ENCODE measurements at places on chromosomes 3 and 15.
A peak's percentile ranks its signal among the peaks of the same experiment; 100 is the strongest.

- DNase-seq, result peak; percentile 55
These were observed 14.0 kb downstream of the VILL start for GRCh38 chr3:38004415-38005075.

- DNase-seq, result peak; percentile 55
These were observed 6.9 kb upstream of the FOXB1 start for GRCh38 chr15:59997070-59997701.

DNA sequence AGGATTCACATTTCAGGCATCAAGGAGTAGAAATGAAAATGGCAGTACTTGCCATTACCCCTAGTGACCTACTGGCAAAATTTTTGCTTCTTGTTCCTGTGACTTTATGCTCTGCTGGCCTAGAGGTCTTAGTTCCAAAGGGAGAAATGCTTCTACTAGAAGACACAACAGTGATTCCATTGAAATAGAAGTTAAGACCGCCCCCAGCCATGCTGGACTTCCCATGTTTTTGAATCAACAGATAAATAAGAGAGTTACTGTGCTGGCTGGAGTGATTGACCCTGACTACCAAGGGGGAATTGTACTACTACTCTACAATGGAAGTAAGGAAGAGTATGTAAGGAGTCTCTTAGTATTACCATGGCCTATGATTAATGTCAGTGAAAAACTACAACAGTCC lies 196.2 kb upstream of the AZI2 start:
- no peak for DNase-seq

DNA sequence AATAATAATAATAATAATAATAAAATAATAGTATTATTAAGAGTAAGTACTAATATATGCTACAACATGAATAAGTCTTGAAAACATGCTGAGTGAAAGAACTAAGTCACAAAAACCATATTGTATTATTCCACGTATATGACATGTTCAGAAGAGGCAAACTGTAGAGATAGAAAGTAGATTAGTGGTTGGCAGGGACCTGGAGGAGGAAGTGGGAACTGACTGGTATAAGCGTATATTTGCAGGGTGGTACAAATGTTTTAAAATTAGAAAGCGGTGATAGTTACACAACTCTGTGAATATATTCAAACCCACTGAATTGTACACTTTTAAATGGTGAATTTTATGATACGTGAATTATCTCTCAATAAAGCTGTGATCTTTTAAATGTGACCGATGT lies 32.8 kb downstream of the LRRK1 start:
- no peak for DNase-seq

DNA sequence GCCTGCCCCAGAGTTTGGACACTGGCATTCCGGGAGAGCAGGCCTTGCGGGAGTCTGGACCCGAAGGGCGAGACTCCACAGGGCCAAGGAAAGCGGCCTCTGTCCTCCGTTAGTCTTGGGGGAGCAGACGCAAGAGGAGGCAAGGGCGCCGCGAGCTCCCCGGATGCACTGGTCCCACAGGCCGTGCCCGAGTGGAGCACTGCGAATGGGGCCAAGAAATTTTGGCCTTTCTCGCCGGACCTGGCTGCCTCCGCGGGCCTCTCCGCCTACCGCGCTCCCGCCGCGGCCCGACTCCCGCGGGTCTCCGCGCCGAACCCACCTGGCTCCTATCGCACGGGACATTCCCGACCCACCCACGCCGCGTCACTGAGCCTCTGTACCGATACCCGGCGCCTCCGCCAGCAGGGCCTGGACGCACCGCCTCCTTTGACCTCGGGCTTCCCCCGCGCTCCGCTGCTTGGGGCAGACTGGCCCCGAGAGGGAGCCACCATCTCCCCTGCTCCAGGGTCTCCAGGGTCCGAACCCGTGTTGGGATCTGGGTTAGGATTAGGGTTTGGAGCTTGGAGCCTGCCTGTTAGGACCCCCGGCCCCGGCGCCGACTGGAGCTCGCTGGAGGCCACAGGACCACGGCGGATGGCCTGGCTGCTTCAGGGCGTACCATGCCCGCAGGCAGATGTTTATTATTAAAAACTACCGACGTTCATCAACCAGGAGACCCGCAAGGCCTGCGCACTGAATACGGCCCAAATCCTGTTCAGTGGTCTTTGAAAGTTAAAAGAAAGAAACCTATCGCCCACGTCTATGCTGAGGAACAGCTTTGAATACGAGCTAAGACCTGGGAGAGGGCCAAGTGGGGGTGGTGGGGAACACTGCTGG lies 11.7 kb downstream of the SHOX2 start:
- no peak for DNase-seq

DNA sequence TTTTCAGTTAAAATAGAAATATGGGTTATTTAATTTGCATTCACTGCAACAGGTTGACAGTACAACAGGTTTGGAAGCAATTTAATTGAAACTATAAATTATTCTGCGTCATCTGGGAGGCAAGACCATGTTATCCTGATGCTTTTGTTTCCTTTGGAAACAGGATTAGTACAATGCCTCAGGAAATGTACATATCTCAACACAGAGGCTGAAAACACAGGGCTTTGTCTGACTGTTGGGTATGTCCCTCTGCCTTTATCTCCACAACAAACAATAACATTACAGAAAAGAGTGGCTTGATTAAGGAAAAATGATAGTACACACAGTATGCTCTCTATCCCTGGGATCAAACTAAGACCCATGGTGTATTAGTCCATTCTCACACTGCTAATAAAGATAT lies 95.7 kb downstream of the KCNMB2 start:
- DNase-seq, result no peak

GRCh38 chr15:91476861-91477260 lies 376.6 kb upstream of the SLCO3A1 start:
- no peak for DNase-seq

DNA sequence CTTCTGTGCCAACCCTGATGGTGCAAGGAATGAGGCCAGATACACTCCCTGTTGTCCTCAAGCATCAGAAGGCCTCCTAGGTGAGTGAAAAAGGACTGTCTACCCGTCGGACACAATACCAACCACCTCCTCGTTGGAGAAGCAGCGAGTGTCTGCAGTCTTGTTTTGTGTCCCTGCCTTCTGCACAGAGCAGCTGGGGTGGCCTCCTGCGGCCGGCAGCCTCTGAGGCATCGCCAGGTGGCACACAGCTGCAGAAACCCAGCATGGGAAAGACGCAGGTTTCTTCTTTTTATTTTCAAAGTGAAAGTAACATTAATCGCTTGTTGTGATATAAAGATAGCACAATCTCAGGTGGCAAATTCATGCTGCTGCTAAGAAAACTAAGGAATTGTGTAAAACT lies 509.9 kb downstream of the OCA2 start:
- no peak for DNase-seq

DNA sequence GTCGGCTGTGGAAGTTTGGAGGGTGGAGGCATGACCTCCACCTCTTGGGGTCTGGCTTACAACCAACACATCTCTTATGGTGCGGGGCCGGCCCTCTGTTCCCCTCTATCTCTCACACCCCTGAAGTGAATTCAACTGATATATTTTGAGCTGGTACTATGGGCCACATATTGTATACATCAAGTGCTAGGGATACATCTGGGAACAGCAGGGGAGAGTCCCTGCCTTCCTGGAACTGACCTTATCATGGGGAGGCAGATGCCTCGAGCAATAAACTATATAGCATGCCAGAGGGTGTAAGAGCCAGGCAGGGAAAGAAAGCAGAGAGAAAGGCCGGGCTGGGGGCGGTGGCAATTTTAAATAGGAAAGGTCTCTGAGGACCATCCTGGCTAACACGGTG lies 60.4 kb upstream of the TRPM1 start:
- DNase-seq, result no peak

GRCh38 chr3:50204804-50205412 lies at the start of gene SLC38A3:
SLC38A3 (plus strand) TSS chr3:50205271; CDS start chr3:50214200, 8,929 bp downstream.
- no peak for DNase-seq

GRCh38 chr15:73677146-73677607 lies 7.0 kb upstream of the CD276 start:
- DNase-seq, result peak; percentile 42

GRCh38 chr3:72442759-72443158 lies 405.5 kb downstream of the SHQ1 start:
- no peak for DNase-seq

DNA sequence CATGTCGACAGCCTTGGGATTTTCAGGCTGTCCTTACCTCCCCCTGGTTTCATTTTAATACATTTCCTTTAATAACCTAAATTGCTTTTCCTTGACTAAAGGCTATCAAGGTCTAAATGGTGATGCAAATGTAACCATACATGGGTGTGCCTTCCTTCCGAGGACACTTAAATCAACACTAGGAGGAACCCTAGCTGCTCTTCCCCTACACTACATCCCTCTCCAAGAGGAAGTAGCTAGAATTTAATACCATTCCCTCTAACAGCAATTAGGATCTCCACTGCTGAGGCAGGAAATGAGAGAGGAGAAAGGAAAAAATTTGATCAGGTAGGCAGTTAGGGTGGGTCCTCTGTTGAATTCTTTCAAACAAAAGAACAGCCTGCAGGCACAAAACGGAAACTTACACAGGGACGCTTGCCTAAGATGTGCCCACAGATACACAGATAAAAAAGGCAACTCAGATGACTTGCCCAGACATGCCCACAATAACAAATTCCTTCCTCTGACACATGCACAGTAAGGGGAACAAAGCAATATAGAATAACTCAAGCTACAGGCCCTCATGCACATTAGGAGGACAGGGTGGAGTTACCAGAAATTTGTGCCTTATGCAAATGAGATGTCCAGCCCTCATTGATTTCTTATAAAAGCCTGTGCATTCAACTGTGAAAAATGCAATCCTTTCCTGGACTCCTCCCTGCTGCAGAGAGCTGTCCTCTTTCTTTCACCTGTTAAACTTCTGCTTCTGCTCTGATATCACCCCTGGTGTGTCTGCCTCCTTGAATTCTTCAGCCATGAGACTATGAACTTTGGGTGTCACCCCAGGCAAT lies 1024.4 kb upstream of the CADM2 start:
- no peak for DNase-seq

GRCh38 chr3:125231895-125232294 lies 19.3 kb upstream of the SLC12A8 start:
- DNase-seq, result no peak

- DNase-seq, result no peak
These were observed 768.1 kb downstream of the GBE1 start for GRCh38 chr3:80993241-80993945.

DNA sequence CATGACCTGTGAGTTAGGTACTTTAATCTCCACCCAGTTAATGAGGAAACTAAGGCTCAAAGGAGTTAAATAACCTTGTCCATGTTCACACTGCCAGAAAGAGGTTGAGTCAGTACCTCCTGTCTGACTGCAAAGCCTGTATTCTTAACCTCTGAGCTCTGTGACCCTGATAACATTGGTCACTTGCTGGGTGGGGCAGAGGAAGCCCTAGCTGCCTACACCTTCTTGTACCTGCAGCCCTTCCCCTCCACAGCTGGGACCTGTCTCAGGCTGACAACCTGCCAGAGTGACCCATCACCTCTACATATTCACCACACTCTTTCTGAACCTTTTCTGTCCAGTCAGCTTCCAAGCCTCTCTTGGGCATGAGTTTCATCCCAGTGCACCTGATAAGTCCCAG lies 106.1 kb upstream of the HES1 start:
- no peak for DNase-seq

- no peak for DNase-seq
These were observed 86.6 kb downstream of the HMG20A start for GRCh38 chr15:77507143-77507897.

DNA sequence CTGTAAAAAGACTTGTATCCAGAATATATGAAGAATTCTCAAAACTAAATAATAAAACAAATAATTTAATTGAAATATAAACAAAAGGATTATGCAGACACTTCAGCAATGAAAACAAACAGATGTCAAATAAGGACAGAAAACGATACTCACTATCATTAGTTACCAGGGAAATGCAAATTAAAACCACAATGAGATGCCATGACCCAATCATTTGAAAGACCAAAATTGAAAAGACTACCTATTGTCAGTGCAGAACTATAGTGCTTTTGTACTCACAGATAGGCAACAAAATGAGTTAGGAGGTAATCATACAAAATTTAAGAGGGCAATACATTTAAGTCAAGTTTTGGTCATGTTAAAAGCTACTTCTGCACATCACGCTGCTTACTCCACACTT lies 31.6 kb upstream of the OR5K4 start:
- DNase-seq, result no peak

DNA sequence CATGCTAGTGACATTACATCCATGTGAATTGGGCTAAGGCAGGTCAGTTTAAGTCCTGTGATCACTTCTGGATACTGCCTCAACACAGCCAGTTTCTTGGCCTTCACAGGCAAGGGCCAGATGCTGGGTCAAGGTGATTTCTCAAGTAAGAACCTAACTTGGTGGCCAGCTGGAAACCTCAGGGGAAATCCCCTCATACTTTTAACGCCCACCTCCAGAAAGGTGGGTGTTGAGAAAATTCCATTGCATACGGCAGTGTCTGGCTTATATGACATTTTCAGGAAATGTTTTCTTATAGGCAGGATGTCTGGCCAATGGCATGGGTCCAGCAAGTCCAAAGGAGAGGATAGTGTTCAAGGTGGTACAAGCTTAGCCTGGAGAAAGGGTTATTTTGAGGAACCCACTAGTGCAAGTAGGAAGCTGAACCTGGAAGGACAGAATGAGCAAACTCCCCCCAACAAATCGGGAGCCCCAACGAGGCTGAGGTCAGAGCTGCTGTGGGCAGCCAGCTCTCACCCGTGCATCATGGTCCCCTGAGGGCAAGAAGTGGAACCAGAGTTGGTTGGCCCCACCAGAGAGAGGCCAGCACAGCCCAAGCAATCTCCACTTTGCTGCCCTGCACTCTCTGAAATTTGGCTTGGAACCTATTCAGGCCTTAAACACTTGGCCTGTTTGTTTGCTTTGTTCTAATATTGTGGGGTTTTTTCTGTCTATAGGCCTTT lies 135.4 kb downstream of the PDE8A start:
- DNase-seq, result no peak

- no peak for DNase-seq
These were observed 14.2 kb upstream of the U2SURP start for GRCh38 chr3:142987080-142987700.

- DNase-seq, result peak; percentile 57
These were observed 29.5 kb downstream of the CCDC12 start for GRCh38 chr3:46946856-46947545.

- no peak for DNase-seq
These were observed 6.7 kb upstream of the SEC13 start for GRCh38 chr3:10327592-10327991.

GRCh38 chr3:71578054-71578751 lies 5.3 kb downstream of the FOXP1 start:
- no peak for DNase-seq

DNA sequence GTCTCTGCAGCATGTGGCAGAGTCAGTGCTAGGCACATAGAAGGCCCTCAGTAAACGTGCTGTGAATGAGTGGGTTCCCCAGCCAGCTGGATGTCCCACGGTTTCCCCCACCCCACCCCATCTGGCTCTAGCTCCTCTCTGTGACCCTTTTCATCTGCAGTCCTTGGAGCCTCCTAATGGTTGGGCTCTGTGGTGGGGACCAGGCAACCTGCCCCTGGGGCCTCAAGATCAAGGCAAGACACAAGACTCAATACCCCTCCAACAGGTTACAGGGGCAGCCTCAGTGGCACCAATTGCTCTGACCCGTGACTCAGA lies 17.1 kb upstream of the CYP11A1 start:
- no peak for DNase-seq

GRCh38 chr3:109178708-109179107 lies 42.2 kb downstream of the C3orf85 start:
- DNase-seq, result no peak

Data from activated T-cell treated with anti-CD3 and anti-CD28 coated beads, Interleukin-2, amount 50 U/mL, for 4 hours (primary cell).